ENCODE measurements at places on chromosomes 4 and X. TPM values are rescaled to one million over a fixed set of nuclear protein-coding genes. Genes with fewer than 3 reads are reported as not detected.

DNA sequence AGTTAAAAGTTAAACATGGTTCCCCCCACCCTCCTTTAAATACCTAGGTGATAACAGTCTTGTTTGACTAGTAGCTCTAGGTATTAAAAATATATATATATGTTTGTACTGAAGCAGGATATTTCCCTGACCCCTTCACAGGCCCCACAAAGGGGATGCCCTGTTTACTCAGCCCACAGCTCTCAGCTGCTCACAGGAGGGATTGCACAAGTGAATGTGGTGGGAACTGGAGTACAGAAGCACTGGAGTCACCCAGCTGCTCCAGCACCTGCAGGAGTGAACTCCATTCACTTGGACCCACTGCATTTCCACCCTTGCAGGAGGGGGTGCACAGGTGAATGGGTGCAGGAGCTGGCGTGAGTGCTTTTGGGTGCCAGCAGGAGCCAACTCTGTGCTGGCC is 99.3 kb upstream of the TLR3 start:
- DNase-seq, result no peak

DNA sequence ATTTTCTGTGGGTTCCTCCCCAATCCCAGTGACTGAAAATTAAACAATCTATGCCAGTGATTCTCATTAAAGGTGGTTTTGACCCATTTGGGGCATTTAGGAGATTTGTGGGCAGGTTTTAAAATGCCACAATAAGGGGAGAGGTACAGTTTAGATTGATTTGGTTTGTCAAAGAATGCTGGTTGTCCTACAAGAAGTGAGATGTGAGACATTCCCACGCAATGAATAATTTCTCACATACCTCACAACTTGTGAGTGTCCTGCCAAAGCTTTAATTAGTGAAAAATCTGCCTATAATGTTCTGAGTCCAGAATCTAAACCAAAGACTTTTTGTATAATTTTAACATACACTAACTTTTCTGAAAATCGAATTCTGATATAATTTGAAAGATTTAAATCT is 199.4 kb downstream of the MAPK10 start:
- peak; percentile 18 for DNase-seq

GRCh38 chr4:183832776-183833450 is 72.2 kb upstream of the STOX2 start:
- DNase-seq, result no peak

Gene PAK3
- polyA plus RNA-seq, result 0.14 TPM

DNA sequence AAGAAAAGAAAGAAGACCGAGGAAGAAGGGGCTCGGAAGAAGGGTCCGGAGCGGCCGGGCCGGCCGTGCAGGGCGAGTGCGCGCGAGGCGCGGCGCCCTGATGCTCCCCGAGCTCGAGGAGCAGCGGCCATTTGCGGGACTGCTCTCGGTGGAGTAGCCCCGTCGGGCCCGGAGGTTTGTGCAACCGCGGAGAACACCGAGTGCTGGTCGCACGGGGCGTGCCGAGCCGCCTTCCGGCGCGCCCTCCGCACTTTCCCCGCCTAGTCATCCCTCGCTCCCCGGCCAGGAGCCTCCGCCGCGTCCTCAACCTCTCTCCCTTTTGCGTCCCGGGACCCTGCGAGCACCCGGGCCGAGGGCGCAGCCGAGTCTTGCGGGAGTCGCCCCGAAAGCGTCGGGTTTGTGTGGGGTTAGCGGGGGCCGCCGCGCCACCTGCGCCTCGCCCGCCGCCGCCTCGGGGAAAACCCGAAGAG is 127.4 kb downstream of the LAS1L start:
- peak; percentile 22 for DNase-seq

GRCh38 chr4:20616848-20617247 is 83.4 kb upstream of the PACRGL start:
- DNase-seq, result no peak

All from GM23248 (cell line).